ELF-1 (cell line): ENCODE measurements at places on chromosomes 16 and 17.
A peak's percentile ranks its signal among the peaks of the same experiment; 100 is the strongest.

DNA sequence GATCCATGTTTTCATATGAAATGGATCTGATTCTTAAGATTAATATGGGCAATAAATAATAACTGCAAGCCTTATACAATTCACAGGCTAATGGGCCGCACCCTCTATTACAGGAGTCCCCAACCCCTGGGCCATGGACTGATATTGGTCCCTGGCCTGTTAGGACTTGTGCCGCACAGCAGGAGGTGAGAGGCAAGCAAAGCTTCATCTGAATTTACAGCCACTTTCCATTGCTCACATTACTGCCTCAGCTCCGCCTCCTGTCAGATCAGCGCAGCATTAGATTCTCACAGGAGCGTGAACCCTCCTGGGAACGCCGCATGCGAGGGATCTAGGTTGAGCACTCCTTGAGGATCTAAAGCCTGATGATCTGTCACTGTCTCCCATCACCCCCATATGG is 26.8 kb downstream of the METTL16 start:
- peak; percentile 80 for DNase-seq

GRCh38 chr16:56382459-56382858 is 42.9 kb downstream of the AMFR start:
- no peak for DNase-seq

DNA sequence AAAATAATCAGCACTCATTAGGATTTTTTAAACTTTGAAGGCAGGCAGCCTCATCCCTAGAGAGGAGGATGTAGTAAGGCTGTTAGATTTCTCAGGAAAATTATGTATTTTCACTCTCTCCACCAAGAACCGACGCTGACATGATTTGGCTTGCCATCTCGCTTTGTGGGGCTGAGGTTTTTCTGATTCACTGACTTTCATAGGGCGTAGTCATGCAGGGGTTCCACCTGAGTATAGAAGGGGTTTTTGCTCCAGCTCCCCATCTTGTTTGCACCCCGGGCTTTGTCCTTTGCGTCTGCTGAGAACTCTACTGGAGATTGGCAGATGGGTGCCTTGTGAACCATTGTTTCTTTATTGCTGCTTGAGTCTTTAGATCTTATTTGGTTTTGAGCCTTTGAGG is 20.2 kb downstream of the TOM1L1 start:
- DNase-seq: no peak

DNA sequence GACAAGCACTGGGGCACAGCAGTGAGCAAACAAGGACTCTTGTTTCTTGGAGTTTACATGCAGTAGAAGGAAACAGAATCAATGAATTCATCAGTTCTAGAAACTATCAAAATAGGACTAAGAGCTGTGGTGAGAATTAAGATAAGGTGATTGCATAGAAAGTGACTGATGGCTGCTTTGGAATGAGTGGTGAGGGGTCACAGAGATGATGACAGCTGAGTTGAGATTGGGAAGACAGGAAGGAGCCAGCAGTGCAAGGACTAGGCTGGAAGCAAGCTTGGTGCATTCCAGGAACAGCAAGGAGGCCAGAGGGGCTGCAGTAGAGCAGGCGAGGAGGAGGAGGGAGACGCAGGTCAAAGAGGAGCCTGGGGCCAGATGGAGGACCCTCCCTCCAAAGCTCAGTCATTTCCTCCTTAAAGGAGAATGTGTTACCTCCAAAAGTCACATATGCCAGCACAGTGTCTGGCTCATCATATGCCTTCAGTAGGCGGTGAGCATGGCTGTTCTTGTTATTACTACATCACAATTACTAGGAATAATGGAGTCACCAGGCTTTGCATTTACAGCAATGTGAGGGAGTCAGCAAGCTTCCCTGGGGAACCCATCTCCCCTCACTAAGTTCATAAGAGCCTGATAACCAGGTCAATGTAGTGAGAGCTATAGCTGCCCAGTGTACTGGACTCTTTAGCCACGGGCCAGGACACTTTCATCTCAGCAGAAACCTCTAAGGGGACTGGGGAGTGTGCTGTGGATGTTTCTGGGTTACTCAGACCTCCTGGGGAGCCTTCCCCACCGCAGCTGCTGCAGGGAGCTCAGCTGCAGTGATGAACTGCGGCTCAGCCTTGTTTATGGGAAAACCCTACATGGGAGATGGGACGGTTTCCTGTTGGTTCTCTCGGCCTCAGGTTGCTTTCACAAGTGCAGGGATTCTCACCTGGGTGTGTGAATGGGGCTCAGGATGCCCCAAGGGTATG is 157.2 kb downstream of the SEC14L1 start:
- no peak for DNase-seq

DNA sequence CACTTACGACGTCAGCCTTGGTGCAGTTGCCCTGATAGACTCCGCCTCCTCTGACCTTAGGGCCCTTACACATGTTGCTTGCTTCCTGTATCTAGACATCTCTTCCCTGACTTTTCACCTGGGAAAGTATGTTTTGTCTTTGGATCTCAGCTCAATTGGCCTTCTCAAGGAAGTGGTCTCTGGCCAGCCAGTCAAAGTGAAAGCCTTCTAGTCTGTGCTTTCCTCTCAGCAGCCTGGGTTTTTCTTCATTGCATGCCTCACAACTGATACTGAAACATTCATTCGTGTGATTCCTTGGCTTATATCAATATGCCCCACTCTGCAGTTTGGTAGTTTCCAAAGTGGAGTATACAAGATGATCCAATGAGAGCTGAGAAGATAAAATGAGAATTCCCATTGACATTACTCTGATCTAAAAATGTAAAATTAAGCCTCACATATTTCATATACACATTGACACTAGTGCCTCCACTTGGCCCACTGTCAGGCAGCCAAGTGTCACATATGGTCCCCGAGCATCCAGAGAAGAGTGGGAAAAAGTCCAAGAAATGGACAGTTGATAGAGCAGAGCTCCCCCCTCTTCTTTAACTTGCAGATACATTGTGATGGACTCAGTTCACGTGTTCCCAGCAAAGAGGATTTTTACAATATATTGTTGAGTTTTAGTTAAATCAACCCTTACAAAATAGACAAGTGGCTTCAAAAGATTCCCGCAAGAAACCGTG is 371.2 kb upstream of the ASIC2 start:
- no peak for DNase-seq

DNA sequence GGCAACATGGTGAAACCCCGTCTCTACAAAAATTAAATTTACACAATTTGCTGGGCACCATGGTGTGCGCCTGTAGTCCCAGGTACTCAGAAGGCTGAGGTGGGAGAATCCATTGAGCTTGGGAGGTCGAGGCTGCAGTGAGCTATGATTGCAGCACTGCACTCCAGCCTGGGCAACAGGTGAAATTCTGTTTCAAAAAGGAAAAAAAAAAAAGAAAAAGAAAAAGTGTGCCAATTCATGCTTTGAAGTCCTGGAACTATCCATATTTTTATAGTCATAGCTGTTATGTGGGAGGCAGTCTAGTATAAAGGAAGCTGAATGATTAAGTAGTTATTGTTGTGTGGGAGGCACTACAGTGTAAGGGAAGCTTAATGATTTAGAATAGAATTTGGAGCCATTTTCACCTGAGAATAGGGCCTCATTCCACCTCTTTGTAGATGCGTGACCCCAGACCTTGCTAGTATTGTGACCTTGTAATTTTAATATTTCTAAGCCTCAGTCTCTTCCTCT is 31.6 kb downstream of the IQCK start:
- no peak for DNase-seq

- DNase-seq: peak; percentile 99
Observed at GRCh38 chr17:7213895-7214299, 5.7 kb downstream of the DLG4 start.

DNA sequence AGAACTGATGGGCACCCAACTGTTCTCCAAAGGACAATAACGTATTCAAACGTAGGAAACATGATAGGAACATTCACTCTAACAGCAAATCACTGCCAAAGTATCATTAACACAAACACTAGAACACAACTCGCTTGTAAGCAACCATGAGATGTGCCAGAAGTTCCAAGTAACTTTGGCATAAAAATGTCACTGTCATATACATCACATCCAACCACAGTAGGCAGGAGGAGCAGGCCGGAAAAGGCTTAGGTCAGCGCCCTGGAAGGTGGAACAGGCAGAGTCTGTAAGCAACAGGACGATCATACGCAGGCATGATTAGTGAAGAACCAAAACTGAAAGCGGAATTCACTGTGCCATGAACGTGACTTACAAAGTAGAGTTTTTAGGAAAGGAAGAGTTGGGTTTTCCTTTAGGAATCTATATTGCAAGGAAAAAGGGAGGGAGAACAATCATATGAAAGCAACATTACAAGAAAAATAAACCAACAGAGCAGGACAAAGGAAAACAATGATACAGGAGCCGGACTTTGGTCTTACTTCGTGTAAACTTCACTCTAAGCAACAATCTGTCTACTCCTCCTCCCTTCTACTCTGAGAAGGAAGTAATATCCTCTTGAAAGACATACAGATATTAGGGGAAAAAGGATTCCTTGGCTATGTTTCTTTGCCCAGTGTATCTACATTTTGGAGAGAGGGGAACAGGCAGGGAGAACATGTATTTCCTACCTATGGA is 52.3 kb downstream of the YWHAE start:
- no peak for DNase-seq

DNA sequence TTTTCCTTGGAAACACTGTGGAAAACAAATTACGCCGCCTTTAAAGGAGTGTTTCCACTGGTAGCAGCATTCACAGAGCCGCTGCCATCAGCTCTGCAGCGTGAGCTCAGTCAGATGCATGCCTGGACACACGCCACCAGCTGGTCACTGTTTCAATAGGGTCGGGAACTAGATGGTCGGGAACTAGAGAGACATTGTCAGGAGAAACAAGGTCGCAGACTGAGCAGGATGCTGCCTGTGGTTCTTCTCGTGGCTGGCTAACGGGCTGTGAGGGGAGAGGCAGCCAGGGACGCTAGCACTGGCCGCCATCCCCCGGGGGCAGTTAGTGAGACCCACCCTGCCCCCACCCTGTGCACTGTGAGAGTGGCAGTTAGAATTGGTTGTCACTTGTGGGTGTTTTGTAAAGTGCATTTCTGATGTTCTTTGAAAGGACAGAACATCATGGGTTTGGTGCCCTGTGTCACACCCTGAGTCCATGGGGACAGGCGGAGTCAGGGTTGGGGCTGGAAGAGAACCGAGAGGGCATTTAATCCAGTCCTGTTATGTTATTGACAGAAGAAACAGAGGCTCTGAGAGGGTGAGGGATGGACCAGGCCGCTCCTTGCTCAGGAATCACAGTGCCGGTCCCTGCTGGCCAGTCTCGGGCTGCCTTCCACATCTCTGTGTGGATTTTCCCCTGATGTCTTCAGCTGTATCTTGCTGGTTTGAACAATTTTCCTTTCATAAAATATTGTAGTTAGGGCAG is 86.3 kb downstream of the SPECC1 start:
- DNase-seq: peak; percentile 66

- peak; percentile 81 for DNase-seq
Observed at GRCh38 chr16:49484451-49484849, 110.8 kb downstream of the C16orf78 start.

- DNase-seq: no peak
Observed at GRCh38 chr16:2451851-2452320, 8.0 kb upstream of the TEDC2 start.

GRCh38 chr16:5560084-5560483 is 462.5 kb upstream of the EEF2KMT start:
- no peak for DNase-seq

DNA sequence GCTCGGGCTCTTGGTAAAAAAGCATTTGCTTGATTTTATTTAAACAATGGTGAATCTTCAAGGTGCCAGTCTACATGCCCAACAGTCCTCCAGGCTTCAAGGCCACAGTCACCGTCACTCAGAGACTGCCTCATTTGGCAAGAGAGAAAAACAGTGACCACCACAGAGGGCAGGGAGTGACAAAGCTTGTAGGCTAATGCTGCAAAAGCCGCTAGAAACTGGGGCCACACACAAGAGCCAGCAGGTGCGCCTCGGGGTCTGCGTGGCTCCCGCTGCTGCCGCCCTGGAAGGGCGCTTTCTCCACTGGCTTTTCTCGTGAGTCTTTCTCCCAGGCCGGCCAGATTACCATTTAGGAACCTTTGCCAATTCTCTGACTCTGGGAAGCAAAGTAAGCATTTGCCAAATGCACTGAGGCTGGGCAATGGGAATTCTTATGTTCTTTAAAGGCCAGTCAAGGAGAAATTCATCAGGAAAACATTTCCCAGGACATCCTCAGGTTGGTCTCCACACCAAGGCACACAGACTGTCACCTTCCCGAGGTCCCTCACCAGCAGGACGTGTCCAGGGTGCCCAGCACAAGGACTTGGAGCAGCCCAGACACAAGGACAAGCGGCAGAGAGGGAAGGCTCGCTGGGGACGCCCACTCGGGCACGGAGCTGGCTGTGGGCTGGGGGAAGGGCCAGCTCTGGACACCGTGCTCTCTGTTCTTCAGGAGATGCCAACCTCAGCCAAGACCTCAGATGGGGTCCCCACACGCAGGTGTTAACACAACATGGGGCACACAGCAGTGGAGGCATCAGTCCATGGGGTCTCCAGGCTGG is 12.5 kb upstream of the C16orf95 start:
- DNase-seq: no peak

GRCh38 chr17:31067691-31068184 is 27.0 kb upstream of the NF1 start:
- DNase-seq: no peak

- peak; percentile 53 for DNase-seq
Observed at GRCh38 chr16:8935989-8936388, 27.7 kb downstream of the USP7 start.

- peak; percentile 20 for DNase-seq
Observed at GRCh38 chr17:32490101-32490482, 3.3 kb downstream of the CDK5R1 start.
